CD4-positive, alpha-beta T cell treated with Interleukin-17A for 4 hours (primary cell): ENCODE measurements at places on chromosomes 13 and 19.

DNA sequence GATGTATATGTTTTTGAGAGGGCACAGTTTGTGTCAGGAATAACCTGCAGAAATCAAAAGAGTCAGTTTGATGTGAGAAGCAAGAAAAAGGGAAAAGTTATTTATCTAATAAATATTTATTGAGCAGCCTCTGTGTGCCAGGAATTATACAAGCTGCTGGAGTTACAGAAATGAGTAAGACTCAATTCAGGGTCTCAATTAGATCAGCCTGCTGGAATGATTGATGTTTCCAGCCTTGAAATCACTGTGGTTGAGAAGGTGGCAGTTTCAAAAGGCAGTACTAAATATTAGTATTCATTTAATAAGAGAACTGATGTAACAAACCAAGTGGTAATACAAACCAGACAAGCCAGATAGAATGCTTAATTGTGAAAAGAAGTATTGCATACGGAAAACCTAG lies 782.4 kb upstream of the GPC6 start:
- DNase-seq = no peak

DNA sequence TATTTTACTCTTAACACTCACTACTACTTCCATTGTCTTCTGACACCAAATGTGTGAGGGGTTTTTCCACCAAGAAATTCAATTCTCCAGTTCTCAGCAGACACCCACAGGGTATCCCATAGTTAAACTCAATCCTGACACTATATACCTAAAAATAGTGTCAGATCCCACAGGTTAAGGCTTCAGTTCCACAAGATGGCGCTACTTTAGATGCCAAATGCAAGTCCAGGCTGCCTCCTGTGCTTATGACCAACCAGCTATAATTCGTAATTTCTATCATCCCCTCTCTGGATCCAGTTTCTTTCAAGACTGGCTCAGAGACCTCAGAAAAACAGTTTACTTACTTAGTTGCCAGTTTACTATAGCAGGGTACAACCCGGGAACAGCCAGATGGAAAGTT lies 1146.2 kb upstream of the SPRY2 start:
- no peak for DNase-seq

DNA sequence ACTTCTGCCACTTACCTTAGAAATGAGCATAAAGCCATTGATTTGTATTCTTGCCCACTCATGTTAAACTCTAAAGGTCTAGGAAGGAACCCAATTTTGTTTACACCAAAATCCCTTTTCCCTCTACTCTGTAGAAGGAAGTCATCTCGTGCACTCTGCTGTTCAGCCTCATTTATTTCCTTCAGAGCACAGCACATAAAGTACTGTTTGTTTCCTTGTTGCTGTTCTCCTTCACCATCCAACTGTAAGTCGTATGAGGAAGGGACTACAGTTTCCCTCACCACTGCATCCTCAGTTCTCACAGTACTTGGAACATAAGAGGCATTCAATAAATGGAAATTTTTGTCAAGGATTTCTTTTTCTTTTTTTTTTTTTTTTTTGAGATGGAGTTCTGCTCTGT lies 24.6 kb downstream of the CDADC1 start:
- no peak for DNase-seq

GRCh38 chr19:52694921-52695320 lies 39.9 kb downstream of the ZNF611 start:
- no peak for DNase-seq

GRCh38 chr19:43351998-43352746 lies 1.3 kb upstream of the CD177 start:
- no peak for DNase-seq

GRCh38 chr19:47243364-47243775 lies 12.4 kb upstream of the BBC3 start:
- no peak for DNase-seq

GRCh38 chr19:14479309-14479974 lies 4.3 kb upstream of the PTGER1 start:
- DNase-seq = no peak

- no peak for DNase-seq
Observed at GRCh38 chr13:58329746-58330145, 698.2 kb downstream of the PCDH17 start.

DNA sequence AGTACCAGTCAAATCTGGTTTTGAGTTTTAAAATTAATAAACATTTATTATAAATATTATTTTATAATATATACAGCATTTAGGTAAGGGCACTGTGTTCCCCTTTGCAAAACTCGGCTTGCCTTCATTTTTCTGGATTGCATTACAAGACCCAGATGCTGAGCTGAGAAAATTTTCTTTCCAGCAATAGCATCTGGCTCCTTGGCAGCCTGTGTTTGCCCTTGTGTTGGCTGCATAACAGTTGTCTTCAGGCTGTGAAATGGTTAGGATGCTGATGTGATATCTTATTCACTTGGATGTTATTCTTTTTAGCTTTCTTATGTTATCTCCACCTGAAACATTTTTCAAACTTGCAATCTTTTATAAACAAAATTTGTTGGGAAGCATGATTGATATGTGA lies 784.4 kb downstream of the DACH1 start:
- DNase-seq = no peak

GRCh38 chr13:25796474-25796873 lies 255.3 kb downstream of the SHISA2 start:
- DNase-seq = no peak

- DNase-seq = no peak
Observed at GRCh38 chr19:27753622-27754021, 1459.3 kb downstream of the UQCRFS1 start.

DNA sequence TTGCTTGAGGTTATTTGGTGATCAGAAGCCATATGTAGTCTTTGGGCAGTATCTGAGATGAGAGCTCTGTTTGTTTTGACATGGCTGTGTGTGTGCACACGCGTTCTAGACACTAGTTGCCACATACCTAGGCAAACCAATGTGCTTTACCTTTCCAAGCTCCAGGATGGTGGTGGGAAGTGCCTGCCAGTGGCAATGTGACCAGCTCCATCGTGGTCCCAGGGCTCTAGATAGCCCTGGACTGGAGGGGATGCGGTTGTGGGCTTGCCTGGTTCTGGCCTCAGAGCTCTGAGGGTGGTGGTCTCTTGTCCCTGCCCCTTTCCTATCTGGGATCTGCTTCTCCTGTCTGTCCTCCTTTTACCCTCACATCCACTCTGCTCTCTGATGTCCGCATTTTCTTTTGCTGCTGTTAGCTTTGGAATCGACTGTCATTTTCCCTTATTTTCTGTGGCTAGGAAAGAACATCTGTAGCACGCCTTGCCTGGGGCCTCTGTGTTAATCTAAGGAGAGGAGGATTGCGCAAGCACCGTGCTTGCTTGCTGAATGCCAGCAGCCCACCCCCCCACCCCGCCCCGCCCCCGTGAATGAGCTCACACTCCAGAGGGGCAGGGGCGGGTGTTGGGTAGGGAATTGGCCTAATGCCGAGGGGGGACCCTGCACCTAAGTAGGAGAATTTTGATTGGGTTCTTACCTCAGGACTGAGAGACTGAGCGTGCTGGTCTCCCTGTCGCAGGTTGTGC lies 89.5 kb downstream of the ARHGEF7 start:
- no peak for DNase-seq

- no peak for DNase-seq
Observed at GRCh38 chr13:83190020-83190419, 692.3 kb downstream of the SLITRK1 start.

- DNase-seq = peak; percentile 67
Observed at GRCh38 chr19:2494447-2495129, 18.7 kb downstream of the GADD45B start.

DNA sequence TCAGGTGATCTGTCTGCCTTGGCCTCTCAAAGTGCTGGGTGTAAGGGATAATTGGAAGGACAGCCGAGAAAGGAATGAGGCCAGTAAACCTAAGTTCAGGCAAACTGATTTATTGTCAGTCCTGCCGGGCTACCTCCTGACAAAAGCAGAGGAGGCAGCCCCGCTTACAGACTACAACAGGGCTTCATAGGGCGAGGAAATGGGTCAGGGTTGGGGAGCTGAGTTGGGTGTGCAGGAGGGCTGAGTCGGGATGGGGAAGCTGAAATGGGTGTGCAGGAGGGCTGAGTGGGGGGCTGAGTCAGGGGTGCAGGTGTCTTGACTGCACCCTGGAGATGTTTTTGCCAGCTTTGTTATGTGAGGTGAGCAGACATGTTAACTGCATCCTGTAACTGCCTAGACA lies 210.2 kb downstream of the SLITRK6 start:
- no peak for DNase-seq

DNA sequence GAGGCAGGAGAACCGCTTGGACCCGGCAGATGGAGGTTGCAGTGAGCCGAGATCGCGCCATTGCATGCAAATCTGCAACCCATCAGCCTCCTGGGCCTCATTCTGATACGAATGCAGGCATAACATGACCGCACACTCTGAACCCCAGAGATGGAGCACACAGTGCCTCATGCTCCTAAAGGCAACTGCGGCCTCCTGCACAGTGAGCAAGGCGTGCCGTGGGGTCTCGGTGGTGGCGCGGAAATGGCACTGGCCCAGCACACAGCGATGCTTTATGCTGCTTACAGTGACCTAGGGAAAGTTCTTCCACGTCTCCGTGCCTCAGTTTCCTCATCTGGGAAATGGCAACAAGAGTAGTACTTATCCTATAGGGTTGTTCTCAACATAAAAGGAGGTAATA lies 2.0 kb upstream of the C19orf12 start:
- DNase-seq = no peak

DNA sequence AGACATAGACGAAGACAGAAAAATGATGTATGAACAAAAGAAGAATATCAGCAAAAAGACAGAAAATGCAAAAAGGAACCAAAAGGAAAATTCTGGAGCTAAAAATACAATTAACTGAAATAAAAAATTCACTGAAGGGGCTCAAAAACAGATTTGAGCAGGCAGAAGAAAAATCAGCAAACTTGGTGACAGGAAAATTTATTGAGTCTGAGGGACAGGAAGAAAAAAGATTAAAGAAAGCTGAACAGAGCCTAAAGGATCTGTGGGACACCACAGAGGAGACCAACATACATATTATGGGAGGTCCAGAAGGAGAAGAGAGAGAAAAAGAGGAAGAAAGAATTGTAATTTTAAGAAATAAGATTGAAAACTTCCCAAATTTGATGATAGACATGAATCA lies 7.4 kb upstream of the LSR start:
- DNase-seq = no peak

DNA sequence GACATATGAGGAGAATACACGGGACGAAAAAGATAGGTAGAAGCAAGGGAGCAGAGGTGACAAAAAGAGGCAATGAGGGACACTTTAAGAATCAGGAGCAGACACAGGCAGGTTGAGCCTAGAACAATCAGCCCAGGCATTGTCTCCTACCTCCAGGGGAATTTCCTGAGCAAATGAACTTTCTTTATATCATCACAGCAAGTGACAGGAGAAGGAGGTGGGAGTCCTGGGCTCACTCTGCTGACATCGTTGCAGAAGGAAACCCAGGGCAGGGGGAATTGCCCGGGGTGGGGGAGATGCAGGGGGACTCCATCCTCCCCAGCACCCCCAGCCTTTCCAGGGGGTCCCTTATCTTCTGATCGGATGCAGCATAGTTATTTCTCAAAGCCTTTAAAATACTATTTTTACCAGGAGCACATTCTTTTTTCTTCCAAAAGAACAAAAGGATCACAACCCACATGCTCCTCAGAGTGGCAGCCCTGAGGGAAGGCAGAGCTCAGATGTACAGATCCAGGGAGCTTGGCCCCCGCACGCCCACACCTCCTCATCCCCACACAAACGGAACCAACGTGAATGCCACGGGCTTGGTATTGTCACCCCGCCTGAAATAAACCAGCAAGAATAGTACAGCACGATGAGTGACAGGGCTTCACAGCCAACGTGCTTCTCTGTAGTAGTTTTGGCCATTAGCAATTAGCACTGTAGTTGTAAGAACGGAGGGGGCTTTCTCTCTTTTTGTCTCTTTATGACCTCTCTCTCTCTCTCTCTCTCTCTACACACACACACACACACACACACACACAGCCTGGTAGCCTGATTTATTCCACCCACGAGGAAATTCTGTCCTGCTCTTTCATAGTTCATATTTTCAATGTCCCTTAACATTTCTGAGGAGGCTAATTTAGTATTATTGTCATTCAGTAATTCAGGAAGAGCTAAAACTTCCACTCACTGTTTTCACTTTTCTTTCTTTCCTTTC lies 169.5 kb upstream of the UBL3 start:
- DNase-seq = no peak

DNA sequence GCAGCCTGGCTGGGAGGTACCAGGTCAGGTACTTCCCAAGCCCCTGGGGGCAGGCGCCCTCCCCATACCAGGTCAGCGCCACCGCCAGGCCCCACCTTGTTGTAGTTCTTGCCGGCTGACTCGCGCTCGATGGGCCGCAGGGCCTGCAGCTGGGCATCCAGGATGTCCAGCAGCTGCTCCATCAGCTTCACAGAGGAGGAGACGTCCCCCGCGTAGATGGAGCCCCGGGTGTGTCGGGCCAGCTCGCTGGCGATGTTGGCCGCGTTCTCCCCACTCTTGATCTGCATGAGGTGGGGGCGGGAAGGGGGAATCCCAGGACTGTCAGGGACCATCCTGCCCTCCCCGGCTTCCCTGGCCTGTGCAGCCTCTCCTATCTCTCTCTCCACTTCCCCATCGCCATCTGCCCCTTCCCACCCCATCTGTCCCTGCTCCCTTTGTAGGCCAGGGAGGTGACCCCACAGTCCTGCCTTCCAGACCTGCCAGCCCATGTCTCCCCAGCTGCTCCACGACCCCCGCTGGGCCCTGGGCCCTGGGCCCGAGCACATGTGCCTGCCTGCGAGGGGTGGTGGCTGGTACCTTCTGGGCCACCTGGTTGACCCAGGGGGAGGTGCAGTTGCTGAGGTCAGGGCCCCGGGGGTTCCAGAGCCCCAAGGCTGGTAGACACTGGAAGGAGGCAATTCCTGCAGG lies 23.8 kb upstream of the ASF1B start:
- DNase-seq = no peak

- no peak for DNase-seq
Observed at GRCh38 chr13:44747179-44747578, 171.0 kb upstream of the TSC22D1 start.

- DNase-seq = peak; percentile 46
Observed at GRCh38 chr13:97261254-97262005, 39.3 kb downstream of the MBNL2 start.

DNA sequence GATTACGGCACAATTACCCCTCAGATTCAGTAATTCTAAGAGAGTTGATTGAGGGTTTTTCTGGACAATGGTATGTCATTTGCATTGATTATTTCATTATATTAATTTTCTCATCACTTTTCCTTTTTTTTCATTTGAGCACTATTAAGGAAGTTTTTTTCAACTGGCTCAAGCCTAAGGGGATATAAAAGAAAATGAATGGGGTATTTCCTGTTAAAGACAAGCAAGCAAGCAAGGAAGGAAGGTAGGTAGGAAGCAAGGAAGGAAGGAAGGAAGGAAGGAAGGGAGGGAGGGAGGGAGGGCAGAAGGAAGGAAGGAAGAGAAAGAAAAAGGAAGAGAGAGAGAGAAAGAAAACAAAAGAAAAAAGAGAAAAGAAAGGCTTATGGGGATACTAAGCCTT lies 620.3 kb downstream of the DIAPH3 start:
- DNase-seq = no peak

DNA sequence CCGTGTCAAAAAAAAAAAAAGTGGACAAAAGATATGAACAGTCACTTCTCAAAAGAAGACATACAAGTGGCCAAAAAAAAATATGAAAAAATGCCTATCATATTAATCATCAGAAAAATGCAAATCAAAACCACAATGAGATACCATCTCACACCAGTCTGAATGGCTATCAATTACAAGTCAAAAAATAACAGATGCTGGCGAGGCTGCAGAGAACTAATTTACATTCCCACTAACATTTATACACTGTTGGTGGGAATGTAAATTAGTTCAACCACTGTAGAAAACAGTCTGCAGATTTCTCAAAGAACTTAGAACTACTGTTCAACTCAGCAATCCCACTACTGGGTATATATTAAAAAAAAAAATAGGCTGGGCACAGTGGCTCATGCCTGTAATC lies 26.5 kb upstream of the FOXO1 start:
- DNase-seq = no peak
